ENCODE measurements at places on chromosomes 1 and 21.

DNA sequence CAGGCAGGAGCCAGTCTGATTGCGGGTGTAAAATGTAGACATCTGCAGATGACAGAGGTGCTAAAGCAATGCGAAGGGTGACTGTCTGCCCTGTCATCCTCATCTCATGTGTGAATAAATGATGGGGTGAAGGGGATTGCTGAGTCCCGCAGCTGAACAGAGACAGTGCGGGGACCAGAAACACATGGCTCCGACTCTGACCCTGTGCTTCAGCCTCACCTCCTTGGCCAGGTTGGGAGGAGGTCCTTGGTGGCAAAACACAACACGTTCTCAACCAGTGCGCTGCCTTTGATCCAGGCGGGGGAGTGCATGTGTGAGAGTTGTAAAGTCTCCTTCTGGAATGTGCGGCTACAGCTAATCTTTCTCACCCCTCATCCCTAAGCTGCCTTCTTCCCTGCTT, 32.0 kb upstream of the TTC22 start:
- DNase-seq: no peak

GRCh38 chr1:28190337-28190979, 14.0 kb upstream of the PTAFR start:
- no peak for DNase-seq

DNA sequence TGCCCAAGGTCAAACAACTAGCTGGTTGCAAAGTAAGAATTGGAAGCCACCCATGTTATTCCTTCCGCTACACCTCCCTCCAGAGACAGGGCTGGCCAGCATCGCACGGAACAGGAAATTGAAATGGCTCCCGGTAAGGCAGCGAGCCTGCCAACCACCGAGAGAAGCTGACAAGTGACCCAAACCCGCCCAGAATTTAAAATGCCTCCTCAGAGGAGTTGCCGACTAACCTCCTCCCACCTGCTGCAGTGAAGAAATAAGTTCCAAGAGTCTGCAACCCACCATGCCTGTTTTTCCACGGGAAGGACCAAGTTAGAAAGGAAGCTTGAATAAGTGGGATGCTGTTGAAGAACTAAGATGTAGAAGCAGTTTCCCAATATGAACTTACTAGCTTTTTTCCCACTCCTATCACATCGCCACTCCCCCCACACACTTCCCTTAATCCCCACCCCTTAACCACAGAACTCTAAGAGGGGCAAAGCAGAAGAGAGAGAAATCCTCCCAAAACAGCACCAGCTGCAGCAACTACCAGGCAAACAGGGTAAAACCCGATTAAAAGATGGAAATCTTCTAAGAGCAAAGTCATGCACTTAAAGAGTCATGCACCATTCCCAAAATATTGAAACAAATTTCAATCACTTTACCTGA, 78.6 kb downstream of the TIAM1 start:
- no peak for DNase-seq

GRCh38 chr1:43271186-43272118, 1.7 kb downstream of the TMEM125 start:
- DNase-seq: no peak

DNA sequence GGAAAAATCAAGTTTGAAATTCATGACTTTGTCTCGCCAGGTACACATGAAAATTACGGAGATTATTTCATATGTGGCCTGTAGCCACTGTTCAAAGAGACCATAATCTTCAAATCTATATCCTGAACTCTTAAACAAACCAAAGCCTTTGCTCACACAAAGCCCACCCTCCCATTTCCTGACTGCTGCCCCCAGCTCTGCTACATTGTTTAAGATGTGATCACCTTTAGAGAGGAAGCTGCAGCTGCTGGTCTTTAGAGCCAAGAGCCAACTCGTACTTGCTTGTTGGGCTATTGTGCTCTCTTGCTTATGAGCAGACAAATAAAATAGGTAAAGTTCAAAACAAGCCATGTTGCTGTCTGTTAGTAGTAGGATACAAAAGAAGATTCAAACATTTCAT, 71.9 kb downstream of the DTL start:
- DNase-seq: no peak

- DNase-seq: peak; percentile 84
Measured at GRCh38 chr1:36450270-36450918, at the start of gene OSCP1. TSS of gene OSCP1 (minus strand) at chr1:36450451. CDS start at chr1:36450369, 82 bp downstream.

DNA sequence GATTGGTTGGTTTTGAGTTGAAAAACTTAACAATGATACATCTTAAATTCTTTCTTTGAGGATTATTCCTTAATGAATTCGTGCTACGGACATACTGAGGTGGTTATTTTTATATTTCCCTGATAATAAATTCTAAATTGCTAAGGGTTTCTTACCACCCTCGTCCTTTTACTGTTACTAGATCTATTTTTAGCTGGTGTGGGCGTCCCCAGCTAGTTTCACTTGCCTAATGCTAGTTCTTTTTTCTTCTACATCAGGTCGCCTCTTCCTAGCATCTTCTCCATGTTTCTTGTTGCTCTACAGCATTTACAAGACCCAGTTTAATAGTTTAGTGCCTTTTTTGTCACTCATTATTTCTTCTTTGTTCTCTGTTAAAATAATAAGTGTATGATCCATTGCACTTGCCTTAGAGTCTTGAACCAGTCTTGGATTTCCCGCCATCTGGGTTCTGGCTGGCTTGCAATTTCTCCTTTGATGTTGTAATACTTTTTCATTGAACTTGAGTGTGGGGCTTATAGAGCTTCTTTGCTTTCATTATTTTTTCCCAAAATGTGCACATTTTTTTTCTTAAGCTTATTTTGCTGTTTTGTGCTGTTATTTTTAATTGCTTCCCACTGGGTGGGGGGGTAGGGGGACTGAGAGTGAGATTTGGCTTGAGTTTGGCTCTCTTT, 677 bp upstream of the HSD11B1 start:
- no peak for DNase-seq

DNA sequence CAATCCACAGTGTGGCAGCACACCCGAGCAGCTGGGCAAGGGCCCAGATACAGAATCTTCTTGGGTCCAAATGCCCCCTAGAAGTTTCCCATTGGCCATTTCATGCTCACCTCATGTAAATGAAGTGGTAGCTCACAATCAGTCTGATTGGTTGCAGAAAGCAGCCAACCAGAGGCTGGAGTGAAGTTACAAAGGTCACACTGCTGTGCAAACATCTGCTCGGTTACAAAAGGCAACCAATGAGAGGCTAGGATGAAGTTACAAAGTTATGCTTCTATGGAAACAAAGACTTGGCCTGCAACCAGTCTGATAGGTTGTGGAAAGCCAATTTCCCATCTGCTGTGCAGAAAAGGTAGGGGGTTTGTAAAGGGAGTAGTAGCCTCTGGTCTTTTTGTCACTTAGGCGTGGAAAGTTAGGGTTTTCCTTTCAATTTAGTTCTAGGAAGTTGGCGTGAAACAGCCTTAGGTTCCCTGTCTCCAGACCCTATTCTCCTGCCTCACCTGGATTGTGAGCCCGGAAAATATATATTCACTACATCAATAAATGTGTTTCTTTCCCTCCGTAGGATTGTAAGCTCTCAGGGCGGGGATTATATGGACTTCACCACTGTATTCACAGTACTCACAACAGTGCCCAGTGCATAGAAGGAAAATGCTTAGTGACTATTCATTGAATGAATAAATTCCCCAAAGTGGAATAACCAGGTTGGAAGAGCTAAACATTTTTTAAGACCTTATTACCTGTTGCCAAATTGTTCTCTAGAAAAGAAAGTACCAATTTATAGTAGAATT, 91.9 kb downstream of the URB2 start:
- DNase-seq: no peak

- DNase-seq: no peak
Measured at GRCh38 chr1:59498640-59499039, 201.7 kb downstream of the FGGY start.

- no peak for DNase-seq
Measured at GRCh38 chr21:24289539-24289938, 1317.7 kb downstream of the MRPL39 start.

- no peak for DNase-seq
Measured at GRCh38 chr1:33096363-33097005, 15.5 kb downstream of the AZIN2 start.

GRCh38 chr1:172894349-172895049, 156.2 kb downstream of the TNFSF18 start:
- no peak for DNase-seq

DNA sequence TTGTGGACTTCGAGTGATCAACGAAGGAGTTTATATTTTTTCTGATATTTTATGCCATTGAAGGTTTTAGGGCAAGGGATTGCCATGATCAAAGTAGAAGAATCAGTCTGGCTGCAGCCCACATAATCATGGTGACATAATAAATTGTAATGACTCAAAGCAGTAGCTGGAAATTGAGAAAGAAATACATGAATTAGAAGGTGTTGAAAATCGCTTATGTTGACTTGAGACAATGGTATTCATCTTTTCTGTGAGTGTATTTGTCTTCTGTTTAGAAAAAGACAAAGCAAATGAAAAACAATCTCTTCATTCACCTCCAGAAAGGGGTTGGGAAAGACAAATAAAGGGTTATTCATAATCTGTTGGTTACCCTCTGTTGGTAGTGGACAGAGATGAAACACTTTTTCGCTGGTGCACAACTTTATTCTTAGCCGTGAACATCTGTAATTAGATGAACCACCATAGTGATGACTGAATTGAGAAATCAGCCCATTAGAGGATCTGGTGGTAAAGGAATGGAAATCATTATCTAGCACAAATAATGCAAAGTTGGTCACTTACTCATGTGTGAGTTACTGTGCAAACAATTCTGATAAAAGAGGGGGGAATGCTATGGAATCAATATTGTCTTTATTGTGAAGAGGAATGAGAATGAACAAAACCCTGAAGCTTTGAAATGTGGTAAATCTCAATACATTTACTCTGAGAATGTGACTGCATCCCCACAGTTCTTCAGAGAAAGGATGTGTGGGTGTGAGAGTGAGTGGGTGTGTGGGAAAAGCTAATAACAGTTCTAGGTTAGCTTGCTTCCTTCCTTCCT, 121.8 kb downstream of the NTNG1 start:
- no peak for DNase-seq

DNA sequence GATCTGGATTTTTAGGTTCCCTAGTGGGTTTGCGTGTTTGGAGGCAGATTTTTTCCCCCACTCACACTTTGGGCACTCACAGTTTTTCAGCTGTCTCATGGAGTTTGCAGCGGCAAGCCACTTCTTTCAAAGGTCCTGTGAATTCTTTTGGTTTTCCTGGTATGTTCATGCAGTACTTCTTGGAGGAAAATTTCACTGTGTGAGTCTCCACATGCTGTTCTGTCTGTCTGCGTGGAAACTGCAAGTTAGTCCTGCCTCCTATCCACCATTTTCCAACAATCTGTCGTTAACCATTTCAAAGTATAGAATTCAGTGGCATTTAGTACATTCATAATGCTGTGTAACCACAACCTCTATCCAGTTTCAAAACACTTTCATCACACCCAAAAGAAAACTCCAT, 793 bp upstream of the FMO1 start:
- DNase-seq: no peak

- DNase-seq: no peak
Measured at GRCh38 chr1:30773722-30774358, 16.3 kb upstream of the LAPTM5 start.

DNA sequence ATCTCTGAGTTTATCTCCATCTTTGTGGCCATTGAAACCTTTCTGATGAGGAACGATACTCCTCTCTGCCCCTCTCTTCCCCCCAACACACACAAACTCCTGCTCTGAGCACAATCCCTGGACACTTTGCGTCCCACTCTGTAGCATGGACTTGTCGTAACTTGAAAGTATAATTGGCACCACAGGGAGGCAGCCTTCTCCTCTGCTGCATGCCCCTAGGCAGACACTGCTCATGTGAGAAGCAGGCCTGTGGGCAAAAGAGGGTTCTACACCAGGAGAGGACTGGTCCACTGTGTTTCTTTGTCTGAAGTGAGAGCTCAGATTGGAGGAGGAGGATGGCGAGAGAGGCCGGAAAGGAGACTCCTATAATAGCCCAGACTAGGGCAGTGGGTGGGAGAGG, 3.8 kb upstream of the PARS2 start:
- DNase-seq: no peak

- no peak for DNase-seq
Measured at GRCh38 chr1:206464456-206464964, 5.8 kb upstream of the IKBKE start.

DNA sequence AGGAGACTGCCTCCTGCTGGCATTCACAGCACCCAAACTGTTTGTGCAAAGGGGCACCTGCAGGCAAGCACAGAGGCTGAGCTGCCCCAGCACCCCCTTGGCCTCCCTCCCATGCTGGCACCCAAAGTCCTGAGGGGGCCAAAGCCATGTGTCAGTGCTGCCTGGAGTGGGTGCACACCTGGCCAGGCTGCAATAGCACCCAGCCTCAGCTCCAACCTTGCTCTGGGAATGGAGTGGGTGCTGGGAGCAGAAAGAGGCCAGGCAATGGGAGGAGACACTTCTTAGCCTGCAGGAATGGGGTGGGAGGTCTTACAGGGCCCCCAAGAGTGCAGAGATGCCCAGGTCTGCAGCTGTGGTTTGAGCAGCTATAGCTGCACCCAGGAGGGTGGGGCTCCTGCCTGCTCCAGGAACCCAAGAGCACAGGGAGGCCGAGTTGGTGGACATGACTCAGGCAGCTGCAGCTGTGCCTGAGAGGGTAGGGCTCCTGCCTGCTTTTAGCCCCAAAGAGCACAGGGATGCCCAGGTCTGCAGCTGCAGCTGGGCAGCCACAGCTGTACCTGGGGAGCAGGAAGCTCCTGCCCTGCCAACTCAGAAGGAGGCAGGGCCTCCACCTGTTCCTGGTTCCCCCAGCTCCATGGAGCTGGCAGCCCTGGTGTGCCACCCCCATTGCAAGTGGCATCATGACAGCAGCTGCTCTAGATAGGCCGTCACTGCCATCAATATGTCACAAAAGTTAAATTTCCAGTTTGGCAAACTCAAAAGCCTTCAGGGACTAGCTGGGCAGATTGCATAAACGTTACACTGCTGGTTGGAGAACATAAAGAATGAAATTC, 5.3 kb upstream of the CHD1L start:
- DNase-seq: no peak

DNA sequence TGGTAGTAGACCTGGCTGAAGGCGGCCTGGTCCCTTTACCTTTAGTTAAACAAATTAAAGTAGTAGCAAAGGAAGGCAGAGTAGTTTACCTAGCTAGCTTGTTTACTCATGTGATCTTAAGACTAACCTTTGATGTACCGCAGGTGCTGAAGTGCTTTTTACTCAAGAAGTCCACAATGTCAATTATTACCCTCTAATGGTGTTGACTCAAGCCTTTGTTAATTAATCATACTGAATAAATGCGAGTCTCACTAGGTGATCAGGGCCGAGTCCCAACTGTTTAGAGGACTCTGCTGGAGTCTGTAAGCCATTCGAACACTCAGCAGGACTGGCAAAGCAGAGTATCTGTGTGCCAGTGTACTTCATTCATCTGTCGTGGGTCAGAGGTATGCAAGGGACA, 381.1 kb upstream of the NCAM2 start:
- no peak for DNase-seq

DNA sequence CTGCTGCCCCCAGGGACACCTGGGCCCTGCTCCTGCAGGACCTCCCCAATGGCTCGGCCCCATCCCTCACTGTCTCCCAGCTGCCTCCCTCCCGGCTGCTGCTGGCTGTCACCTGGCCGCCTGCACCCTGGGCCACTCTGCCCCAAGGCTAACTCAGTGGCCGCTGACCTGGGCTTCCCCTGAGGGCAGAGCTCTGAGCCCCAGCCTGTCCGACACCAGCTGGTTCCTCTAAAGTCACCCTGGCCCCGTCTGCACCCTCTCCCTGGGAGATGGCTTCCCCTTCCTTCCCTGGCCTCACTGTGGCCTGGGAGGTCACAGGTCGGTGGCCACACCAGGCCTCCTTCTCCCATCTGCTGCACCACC, 15.0 kb downstream of the ITGB2 start:
- no peak for DNase-seq

- DNase-seq: no peak
Measured at GRCh38 chr1:59532102-59532501, 235.2 kb downstream of the FGGY start.
